ENCODE measurements at places on chromosomes 2 and 18. TPM values are rescaled to one million over a fixed set of nuclear protein-coding genes. Genes with fewer than 3 reads are reported as not detected.

- no peak for DNase-seq
Measured at GRCh38 chr2:170747921-170748320, 22.3 kb upstream of the ERICH2 start.

Gene TUBA3E
- total RNA-seq, result 47.1 TPM

- DNase-seq, result no peak
Measured at GRCh38 chr2:2413525-2413924, 82.5 kb upstream of the MYT1L start.

Gene REG3A
- total RNA-seq, result not detected

GRCh38 chr2:222427646-222428301, 3.4 kb downstream of the SGPP2 start:
- DNase-seq, result no peak

Gene SOWAHC
- 2.3 TPM for total RNA-seq

DNA sequence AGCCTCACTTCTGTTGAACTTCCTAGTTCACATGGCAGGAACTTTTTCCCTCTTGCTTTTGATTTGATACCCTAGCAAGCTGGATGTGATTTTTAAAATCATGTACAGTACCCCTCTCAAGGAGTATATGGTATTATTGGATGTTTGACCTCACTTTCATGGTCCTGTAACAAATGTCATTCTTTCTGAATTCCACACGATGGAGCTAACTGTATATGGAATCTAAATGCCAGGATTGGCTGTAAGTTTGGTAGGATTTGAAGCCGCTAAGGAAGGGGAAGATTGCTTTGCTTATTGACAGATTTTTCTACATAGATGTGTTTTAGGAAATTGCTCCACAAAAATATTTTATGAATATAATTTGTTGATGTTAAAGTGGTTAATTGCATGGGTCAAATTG, 18.3 kb downstream of the MAIP1 start:
- no peak for DNase-seq

Gene ASXL2
- total RNA-seq, result 19.1 TPM

Gene LRRTM1
- 0.11 TPM for total RNA-seq

Gene FEV
- total RNA-seq, result not detected

DNA sequence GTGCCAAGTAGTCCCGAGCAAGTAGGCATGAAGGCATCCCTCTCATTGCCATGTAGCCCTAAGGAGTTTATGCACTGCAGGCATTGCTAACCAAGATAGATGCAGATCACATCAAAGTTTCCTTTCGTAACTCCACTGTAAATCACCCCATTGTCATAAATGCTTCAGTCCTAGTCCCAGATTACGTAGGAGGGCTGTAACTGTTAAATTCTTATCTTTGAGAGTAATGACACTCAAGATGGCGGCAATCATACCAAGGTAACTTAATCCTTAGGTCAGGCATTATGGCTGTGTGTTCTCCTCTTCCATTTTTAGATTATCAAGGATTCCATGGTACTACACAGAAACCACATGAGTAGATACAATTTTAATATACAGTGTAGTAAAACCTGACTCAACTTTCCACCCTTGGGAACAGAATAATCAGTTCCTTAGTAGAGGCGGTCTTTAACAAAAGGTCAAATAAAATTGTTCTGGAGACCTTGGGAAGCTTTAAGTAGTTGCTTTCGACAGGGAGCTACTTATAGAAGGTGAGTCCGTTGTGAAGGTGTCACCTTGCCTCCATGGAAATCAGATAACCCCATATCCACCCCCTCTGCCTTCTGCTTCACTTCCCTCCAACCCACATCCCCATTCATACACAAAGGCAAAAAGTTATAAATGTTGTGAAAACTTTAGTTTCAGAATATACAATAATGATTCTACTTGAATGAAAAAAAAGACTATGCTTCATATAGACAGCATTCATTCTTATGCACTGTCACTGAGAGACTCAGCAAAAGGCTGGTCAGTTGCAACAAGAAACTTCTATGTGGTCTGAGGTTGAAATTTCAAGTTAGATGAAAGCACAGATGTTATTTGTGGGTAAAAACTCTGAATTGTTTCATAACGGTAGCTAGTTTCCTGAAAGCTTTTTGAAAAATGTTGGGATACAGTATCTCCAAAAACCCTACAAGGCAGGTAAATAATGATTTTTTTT, 64.8 kb upstream of the GALNT5 start:
- DNase-seq, result no peak
